Transverse colon (tissue), 4 donors: ENCODE measurements at places on chromosomes 7 and 10.

DNA sequence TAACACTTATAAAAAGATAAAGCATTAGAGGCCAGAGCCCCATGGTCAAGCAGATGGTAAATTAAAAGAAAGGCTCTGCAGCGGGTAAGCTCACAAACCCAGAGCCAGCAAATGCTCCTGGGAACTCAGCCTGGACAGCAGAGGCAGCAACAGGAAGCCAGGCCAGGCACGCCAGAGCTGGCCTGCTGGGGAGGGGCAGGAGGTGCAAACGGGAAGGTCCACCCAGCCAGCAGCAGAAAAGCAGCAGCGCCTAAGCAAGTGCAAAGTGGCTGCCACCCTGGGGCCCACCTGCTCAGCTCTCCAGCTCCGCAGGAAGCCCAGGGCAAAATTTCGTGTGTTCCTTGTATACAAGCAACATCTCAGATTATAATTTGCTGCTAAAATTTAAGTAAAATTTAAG, 82.7 kb upstream of the GPR22 start:
- DNase-seq: no peak

- DNase-seq: no peak
Measured at GRCh38 chr10:70051848-70052247, 798 bp upstream of the MACROH2A2 start.

- no peak for DNase-seq
Measured at GRCh38 chr7:98777051-98777450, 92.8 kb downstream of the TMEM130 start.

DNA sequence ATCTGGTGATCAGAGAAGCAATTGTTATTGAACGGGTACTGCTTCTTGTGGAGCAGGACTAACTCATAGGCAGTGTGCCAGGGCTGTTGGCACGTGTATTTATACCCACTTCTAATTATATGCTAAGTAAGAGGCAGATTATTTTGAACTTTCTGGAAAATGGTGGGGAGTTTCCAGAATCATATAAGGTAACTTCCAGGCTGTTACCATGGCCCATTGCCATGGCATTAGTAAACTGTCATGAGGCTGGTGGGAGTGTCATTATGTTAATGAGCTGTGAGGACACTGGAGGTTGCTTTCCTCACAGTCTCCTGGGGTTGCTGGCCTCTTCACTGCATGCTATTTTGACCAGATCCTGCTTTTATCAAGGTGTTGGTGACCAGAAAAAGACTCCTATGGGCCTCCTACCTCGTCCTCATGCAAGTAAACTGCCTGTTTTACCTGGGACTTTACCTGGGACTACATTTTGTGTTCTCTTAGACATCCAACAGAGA, 122.6 kb downstream of the KCND2 start:
- no peak for DNase-seq

- no peak for DNase-seq
Measured at GRCh38 chr7:93133005-93133404, 15.2 kb downstream of the SAMD9L start.
